ENCODE measurements at places on chromosomes 5 and 9.

GRCh38 chr9:1939926-1940368 lies 75.2 kb upstream of the SMARCA2 start:
- DNase-seq, result peak; percentile 34

DNA sequence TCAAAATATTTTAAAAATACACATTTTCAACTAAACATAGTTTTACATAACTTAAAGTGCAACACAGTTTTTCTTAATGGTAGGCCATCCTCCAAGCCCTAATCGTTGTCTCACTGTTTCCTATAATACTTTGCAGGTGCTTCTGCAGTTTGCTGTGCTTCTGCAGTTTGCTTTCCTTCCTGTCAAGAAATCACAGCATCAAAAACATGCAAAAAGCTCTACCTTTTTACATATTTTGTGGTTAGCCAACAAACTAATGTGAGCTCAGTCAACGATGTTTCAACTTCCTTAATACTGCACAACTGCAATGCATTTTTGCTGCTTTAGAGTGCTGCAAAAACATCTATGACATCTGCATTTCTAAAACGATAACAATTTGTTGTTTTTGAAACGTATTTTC lies 25.2 kb downstream of the EMB start:
- DNase-seq, result no peak

GRCh38 chr5:95554331-95554646 lies 488 bp downstream of the SKIC3 start:
- DNase-seq, result no peak

GRCh38 chr5:93621327-93621798 lies 38.3 kb downstream of the NR2F1 start:
- DNase-seq, result peak; percentile 79

- no peak for DNase-seq
These were observed 96.2 kb downstream of the TSSK1B start for GRCh38 chr5:113338628-113339027.

DNA sequence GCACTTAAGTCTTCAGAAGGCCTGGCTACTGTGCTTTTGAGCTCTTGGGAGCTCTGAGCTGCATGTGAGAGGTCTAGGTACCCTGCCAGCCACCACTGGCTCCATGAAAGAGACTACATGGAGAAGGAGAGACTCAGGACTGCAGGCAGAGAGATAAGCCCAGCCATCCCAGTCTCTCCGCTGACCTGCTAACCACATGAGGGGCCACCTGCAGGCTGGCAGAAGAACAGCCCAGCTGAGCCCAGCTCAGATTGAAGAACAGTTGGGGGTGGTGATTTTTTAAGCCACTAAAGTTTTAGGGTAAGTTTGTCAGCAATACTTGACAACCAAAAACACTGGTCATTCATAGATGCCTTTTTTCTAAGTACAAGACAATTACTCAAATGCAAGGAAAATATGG lies 205.0 kb upstream of the PRDM9 start:
- DNase-seq, result no peak

DNA sequence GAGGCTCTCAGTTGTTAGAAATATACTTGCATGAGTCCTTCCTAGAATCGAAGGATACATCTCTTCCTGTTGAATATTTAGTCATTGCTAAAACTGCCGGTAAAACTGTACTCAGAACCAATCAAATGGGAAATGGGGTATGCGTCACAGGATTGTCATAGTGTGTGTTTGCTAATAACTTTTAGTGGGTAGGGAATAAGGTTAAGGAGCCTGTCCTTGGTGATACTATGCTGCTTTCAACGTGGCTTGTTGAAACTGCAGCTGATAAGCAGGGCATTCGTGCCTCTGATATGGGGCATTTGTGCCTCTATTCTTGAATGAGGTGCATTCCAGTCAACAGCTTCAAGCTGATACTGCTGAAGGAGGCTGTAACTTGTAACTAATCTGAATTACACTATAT lies 26.6 kb downstream of the HABP4 start:
- no peak for DNase-seq

DNA sequence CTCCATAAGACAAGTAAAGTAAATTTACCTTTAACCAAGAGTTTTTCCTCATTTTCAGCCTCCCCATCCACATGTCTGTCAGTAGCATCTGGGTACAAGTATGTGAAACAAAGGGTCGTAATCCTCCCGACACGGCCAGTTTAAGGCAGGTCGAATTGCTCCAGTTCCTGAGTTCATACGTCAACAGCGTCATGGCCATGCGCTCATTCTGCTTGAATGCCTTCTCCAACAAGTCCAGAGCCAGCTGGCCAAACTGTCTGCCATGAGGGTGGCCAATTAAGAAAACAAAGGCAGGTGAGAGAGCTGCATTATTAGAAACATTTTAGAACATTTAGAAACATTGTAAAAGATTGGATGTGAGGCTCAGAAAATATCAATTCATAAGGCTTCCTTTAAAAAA lies 87.5 kb downstream of the TRPM6 start:
- DNase-seq, result no peak

All from NCI-H1930 (cell line).